ENCODE measurements at places on chromosomes 16 and 17. TPM values are rescaled to one million over a fixed set of nuclear protein-coding genes. Genes with fewer than 3 reads are reported as not detected.

- peak; percentile 40 for DNase-seq
- H3K36me3 ChIP-seq = no peaks in the 10 kb centered on the region
- H3K27ac ChIP-seq = no peak overlapping the region
- 0 out of 2 replicates have a peak, but pooled peaks cover 6% of the 10 kb centered on the region for H3K27me3 ChIP-seq
- no peaks in the 10 kb centered on the region for H3K4me1 ChIP-seq
These were observed 22.4 kb upstream of the DYNLRB2 start for GRCh38 chr16:80518436-80518835.

GRCh38 chr16:50548125-50548908 is at the start of gene NKD1:
Gene NKD1, plus strand, starts transcription at chr16:50548396. Its CDS starts 158 bp downstream, at chr16:50548554.
- H3K4me1 ChIP-seq = no peaks in the 10 kb centered on the region
- H3K36me3 ChIP-seq = no peaks in the 10 kb centered on the region
- peaks cover 82% of the 10 kb centered on the region for H3K27me3 ChIP-seq
- no peak within 1 kb of the TSS for H3K27ac ChIP-seq

DNA sequence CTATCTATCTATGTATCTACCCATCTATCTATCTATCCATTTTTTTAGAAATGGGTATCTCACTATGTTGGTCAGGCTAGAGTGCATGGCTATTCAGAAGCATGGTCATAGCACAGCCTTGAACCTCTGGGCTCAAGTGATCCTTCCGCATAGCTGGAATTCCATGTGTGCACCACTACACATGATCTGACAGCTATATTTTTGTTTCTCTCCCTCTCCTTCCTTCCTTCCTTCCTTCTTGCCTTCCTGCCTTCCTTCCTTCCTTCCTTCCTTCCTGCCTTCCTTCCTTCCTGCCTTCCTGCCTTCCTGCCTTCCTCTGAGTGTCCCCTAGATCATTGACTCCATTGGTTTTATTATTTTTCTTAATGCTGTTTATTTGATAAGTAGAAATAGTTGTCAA is 108.1 kb downstream of the HS3ST4 start:
- H3K4me3 ChIP-seq = no peak overlapping the region
- no peaks in the 10 kb centered on the region for H3K27me3 ChIP-seq

GRCh38 chr17:49327835-49328784 is 33.9 kb downstream of the ZNF652 start:
- H3K27me3 ChIP-seq = no peaks in the 10 kb centered on the region
- no peak overlapping the region for H3K4me3 ChIP-seq
- no peak overlapping the region for H3K27ac ChIP-seq
- H3K4me1 ChIP-seq = peaks cover 8% of the 10 kb centered on the region

- H3K27ac ChIP-seq = peak overlapping the region; percentile 38
- no peaks in the 10 kb centered on the region for H3K36me3 ChIP-seq
- H3K27me3 ChIP-seq = no peaks in the 10 kb centered on the region
- peak; percentile 73 for DNase-seq
These were observed 3.9 kb upstream of the MYO1D start for GRCh38 chr17:32880671-32881453.

DNA sequence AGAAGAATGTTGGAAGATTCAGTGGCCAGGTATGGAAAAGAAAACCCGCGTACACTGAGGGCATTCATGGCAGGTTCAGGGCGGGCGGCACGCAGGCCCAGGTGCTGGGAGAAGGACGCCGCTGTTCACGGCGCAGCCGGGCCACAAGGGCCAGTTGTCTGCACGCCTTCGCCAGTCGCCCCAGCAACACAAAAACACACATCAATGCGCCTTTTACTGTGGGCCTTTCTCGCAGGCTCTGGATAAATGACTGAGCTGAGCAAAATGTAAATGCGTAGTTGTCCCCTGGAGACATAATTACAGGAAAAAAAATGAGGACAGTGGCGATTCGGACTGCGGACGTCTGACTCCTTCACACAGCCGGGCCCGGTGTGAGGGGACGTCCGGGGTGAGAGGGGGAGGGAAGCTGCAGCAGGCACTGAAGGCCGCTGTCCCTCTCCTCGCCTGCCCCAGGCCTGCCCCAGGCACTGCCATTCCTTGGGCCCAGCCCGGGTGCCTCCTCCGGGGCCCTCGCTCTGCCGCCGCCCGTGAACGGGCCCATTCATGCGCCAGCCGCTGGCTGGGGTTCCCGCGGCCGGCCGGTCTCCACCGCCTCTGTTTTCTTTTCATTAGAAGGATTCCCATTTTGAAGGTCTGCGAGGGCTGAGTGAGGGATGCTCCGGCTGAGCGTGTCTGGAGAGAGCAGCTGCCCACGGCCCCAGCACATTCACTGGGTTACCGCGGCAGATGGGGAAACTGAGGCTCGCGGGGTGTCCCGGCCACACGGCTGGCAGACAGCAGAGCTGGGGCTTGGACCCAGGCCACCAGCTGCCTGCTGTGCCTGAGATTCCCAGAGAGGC is 6.5 kb upstream of the ZNF469 start:
- no peak for DNase-seq
- no peak overlapping the region for H3K4me3 ChIP-seq
- H3K36me3 ChIP-seq = no peaks in the 10 kb centered on the region
- H3K4me1 ChIP-seq = 0 out of 2 replicates have a peak, but pooled peaks cover 5% of the 10 kb centered on the region
- H3K27me3 ChIP-seq = no peaks in the 10 kb centered on the region

- peak overlapping the region; percentile 54 for H3K27ac ChIP-seq
- peak; percentile 71 for DNase-seq
- H3K4me1 ChIP-seq = peaks cover 31% of the 10 kb centered on the region
- H3K4me3 ChIP-seq = peak overlapping the region; percentile 32
- H3K36me3 ChIP-seq = no peaks in the 10 kb centered on the region
These were observed 868.9 kb upstream of the SOX9 start for GRCh38 chr17:71251951-71252350.

GRCh38 chr17:39935909-39936308 is 8.4 kb downstream of the LRRC3C start:
- DNase-seq = peak; percentile 49
- H3K4me3 ChIP-seq = no peak overlapping the region

GRCh38 chr17:72120642-72121163 is at the start of gene SOX9:
Gene SOX9, plus strand, starts transcription at chr17:72121020. Its CDS starts 372 bp downstream, at chr17:72121392.
- DNase-seq = peak; percentile 96
- peaks cover 13% of the 10 kb centered on the region for H3K36me3 ChIP-seq
- H3K27ac ChIP-seq = peak within 1 kb of the TSS; percentile 70
- H3K27me3 ChIP-seq = no peaks in the 10 kb centered on the region

DNA sequence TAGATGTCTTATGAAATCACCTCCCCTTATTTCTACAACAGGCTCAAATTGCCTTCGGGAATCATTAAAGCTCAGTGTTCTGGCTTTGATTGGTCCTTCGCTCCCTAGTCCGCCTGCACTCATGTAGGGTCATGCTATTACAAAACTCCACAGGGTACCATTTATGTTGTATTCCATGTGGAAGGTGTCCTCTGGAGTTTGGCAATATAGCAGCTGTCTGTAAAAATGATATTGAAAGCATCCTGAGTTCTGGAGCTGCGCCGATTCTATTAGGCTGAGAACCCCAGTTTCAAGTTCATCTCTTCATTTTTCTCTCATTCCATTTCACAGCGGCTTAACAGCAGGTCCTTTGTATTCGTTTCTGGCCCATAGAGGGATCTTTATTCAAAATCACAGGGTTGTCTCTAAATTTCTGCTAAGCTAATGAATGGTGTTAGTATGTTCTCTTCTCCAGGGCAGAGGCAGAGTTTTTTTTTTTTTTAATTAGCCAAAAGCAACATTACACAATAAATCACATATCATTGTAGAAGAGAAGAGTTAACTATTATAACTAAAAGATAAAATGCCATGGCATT is 71.9 kb upstream of the TEKT1 start:
- H3K4me1 ChIP-seq = no peaks in the 10 kb centered on the region
- H3K27ac ChIP-seq = no peak overlapping the region
- DNase-seq = no peak

- H3K4me3 ChIP-seq = no peak overlapping the region
- no peaks in the 10 kb centered on the region for H3K27me3 ChIP-seq
- H3K36me3 ChIP-seq = no peaks in the 10 kb centered on the region
- no peaks in the 10 kb centered on the region for H3K4me1 ChIP-seq
- no peak overlapping the region for H3K27ac ChIP-seq
These were observed 48.2 kb downstream of the LDHD start for GRCh38 chr16:75068085-75069031.

DNA sequence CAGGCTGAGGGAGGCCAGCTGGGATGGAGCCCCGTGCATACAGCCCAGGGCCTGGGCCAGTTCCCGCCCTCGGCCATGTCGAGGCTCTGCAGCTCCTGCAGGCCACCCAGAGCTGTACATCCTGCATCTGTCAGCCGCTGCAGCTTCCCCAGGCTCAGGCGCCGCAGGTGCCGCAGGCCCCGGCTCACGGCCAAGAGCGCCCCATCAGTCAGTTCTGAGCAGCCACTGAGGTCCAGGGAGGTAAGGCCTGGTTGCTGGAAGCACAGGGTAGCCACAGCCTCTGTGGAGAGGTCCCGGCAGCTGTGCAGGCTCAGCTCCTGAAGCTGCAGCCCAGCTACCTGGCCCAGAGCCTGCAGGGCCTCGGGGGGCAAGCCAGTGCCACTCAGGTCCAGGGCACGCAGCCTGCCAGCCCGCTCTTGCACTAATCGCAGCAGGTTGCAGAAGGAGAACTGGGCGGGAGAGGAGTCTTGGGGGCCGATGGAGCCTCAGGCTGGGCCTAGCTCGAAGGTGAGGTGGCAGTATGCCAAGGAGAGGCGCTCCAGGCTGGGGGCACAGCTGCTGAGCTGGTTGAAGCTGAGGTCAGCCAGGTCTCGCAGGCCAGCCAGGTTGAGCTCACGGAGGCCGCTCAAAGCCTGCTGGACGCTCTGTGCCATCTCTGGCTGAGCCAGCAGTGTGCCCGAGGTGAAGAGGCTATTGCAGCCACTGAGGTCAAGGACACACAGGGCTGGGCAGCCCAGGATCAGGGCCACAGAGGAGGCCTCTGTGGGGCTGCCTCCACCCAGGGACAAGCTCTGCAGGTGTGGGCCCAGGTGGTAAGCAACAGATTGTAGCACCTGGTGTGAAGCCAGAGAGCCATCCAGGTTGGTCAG is 11.4 kb downstream of the ELMO3 start:
- H3K27me3 ChIP-seq = no peaks in the 10 kb centered on the region
- H3K27ac ChIP-seq = no peak overlapping the region
- peaks cover 12% of the 10 kb centered on the region for H3K4me1 ChIP-seq
- H3K4me3 ChIP-seq = no peak overlapping the region

DNA sequence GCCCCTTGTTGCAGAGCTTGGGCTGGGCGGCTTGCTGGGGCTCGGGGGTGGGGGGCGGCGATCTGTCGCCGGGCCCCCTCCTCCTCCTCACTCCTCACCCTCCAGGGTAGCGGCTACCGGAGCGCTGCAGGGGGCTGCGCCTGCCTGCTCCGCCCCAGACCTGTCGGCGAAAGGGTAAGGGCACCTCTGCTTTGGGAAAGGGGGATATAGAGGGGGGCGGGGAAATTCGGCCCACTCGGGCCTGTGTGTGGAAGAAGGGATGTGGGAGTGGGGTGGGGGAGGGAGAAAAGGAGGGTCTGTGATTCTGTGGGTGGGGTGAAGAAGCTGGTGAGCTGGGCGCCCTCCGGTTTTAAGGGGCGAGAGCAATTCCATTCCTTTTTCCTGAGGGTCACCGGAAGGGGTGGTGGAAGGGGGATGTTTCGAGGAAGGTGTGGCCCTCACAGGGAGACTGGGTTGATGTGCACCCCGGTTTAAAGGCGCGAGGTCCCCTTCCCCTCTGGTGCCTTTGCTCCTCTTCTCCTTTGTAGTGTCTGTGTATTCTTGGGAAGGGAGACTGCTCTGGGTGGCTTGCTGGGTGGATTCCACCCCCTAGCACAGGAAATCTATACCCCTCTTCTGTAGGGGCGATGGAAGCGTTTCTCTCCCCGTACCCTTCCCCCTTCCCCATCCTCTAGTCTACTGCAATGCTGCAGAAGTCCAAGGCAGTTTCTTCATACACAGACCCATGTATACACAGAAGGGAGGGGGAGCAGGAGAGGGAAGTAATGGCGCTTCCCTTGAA is 878 bp downstream of the TAOK1 start:
- H3K36me3 ChIP-seq = no peaks in the 10 kb centered on the region
- H3K4me3 ChIP-seq = peak overlapping the region; percentile 93
- DNase-seq = peak; percentile 61
- peak overlapping the region; percentile 79 for H3K27ac ChIP-seq
- H3K4me1 ChIP-seq = peaks cover 25% of the 10 kb centered on the region
- H3K27me3 ChIP-seq = no peaks in the 10 kb centered on the region

DNA sequence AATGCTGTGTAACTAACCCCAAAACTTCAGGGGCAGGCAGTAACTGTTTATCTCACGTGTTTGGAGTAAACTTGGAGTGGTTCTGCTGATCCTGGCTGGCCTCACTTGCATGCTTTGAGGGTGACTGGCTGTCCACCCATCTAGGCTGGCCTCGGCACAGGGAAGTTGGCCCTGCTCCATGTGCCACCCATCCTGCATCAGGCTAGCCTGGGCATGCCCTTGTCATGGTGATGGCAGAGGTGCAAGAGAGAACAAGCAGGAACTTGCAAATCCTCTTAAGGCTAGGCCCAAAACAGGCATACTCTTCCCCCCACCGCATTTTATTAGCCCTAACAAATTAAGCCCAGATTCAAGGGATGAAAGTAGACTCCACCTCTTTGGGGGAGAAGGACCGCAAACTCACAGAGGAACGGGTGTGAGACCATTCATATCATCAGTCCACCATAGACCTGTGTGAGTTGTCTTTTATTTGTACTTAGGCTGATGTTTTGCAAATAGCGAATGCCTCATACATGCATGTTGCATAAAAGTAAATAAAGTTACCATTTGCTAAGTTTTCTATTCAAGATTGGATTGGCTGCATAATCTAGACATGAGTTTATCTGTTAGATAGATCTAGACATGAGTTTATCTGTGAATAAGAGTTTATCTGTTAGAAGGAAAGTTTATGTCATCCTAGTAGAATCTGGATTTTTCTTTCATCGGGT is 221.0 kb downstream of the CCDC182 start:
- peaks cover 24% of the 10 kb centered on the region for H3K4me1 ChIP-seq
- peak; percentile 62 for DNase-seq
- no peaks in the 10 kb centered on the region for H3K27me3 ChIP-seq
- H3K27ac ChIP-seq = peak overlapping the region; percentile 39

GRCh38 chr16:2223942-2224486 is 623 bp downstream of the E4F1 start:
- H3K27me3 ChIP-seq = no peaks in the 10 kb centered on the region
- H3K4me3 ChIP-seq = peak overlapping the region; percentile 83
- H3K27ac ChIP-seq = peak overlapping the region; percentile 51
- peaks cover 19% of the 10 kb centered on the region for H3K4me1 ChIP-seq
- peak; percentile 74 for DNase-seq

DNA sequence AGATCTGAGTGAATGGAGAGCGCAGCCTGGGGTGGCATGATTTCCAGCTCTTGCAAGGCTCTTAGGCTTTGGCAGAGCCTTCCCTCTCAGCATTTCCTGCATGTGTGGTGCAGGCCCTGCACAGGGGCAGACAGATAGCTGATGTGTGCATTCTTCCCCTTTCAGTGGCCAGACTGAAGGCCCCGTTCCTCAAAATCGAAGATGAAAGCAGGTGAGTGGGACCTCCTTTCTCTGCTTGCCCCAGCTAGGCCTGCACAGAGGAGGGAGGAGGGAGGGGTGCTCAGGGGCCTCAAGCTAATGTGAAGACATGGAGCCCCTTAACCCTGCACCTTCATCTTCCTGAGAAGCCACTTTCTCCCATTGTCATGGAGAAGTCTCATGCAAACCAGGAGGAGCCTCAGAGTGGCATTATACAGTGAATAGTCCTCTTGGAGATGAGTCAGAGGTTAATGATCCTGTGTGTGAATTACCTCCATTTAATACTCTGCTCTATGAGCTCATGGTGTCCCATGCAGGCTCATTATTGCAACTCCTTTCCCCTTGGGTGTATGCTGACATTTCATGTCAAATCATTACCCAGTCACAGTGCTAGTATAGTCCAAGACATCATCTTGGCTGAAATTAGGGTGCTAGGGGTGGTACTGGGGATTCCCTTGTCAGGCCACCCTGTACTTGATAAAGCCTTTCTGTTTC is 20.4 kb upstream of the ADAM11 start:
- no peak overlapping the region for H3K4me3 ChIP-seq
- H3K27me3 ChIP-seq = no peaks in the 10 kb centered on the region
- H3K27ac ChIP-seq = no peak overlapping the region
- peak; percentile 68 for DNase-seq
- no peaks in the 10 kb centered on the region for H3K4me1 ChIP-seq
- H3K36me3 ChIP-seq = no peaks in the 10 kb centered on the region

Gene KRTAP4-6
- total RNA-seq = not detected

Gene ERAL1
- total RNA-seq = 34.8 TPM

Gene TBC1D3C
- not detected for total RNA-seq

All from GM23248 (cell line).